ENCODE measurements at places on chromosomes 3 and 15. TPM values are rescaled to one million over a fixed set of nuclear protein-coding genes. Genes with fewer than 3 reads are reported as not detected.

DNA sequence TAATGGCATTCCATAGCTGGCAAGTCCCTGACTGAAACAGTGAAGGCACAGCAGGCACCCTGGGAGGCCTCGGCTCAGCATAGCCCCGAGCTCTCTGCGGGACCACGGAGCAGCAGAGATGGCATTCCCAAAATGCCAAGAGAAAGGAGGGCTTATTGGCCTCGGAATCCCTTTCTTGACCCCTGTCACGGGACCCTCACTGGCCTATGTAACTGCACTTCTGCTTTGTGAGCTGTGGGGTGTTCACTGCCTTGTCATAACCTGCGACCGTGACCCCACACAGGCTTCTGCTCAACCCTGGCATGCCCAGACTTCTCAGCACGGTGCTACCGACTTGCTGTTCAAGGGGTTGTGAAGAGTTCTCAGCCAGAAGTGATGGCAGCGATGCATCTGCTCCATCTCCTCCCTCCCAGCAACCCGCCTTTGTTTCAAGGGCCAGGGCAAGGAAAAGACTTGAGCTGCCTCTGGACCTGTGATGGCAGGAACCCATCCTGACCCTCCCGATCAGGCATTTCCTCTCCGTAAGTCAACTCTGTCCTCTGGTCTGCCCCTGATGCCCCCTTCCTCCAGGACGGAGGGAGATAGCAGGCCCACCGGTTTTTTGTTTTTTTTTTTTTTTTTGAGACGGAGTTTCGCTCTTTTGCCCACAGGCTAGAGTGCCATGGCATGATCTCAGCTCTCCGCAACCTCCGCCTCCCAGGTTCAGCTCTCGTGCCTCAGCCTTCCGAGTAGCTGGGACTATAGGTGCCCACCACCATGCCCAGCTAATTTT is 30.5 kb downstream of the EHD4 start:
- no peak for DNase-seq

DNA sequence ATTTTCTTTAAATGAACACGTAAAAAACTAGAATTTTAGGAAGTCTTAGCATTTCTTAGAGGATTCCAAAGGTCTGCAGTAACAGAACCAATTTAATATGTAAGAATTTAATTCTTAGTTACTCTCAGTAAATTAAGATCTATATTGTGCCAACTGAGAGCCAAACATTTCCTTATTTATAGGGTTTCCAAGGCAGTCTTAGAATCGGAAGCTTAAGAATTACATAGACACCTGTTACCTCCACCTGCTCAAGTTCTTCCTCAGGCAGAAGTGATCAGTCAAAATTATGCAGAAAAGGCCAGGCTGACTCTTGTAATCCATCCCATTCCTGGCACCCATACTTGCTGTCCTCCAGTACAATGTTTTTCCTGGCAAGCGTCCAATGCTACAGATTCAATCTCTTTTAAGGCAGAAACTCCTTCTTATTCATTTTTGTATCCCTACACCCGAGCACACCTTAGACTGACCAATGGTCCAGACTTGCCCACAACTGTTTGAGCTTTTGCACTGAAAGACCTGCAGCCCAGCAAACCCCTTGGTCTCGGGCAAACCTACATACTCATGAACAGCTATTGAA is 64.3 kb downstream of the NCEH1 start:
- no peak for DNase-seq

GRCh38 chr3:128297401-128298138 is 144.3 kb downstream of the EEFSEC start:
- no peak for DNase-seq

DNA sequence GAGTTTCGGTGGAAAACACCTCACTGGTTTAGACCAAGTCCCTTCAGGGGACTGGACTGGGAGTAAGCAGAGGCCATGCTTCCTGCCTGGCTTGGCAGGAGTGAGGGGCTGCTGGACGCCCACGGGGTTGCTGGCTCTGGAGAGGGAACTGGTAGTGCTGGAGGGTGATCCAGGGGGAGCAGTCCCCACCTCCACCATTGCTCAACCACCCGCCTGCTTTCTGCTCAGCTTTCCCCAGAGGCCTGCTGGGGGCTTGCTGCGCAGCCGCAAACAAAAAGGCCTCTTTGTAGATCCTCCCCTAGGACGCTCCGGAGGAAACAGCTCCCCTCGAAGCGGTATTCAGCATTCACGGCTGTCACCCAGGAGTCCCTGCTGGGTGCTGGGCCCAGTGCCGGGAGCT is 33.5 kb downstream of the EBLN2 start:
- no peak for DNase-seq

GRCh38 chr15:65275104-65275727 is 11.5 kb downstream of the PARP16 start:
- DNase-seq = no peak

DNA sequence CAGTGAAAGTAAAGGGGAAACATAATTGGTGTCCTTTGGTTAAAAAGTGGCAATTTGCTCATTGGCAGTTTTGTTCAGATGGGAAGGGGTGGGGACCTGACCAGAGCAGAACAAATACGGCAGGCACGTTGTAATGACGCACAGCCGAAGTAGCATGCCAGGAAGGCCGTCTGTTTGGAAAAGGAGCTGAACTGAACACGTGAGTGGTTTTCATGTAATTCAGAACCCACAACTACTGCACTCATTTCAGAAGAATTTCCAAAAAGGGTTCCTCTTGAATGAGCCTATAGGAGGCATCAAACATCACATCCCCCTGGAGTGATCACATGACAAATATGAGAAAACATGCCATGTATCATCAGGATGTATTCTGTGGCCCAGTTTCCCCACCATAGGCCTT is 42.9 kb upstream of the LMCD1 start:
- no peak for DNase-seq

- no peak for DNase-seq
Measured at GRCh38 chr3:45566951-45567411, 27.6 kb upstream of the LIMD1 start.

- no peak for DNase-seq
Measured at GRCh38 chr3:27591312-27592210, 107.4 kb upstream of the SLC4A7 start.

DNA sequence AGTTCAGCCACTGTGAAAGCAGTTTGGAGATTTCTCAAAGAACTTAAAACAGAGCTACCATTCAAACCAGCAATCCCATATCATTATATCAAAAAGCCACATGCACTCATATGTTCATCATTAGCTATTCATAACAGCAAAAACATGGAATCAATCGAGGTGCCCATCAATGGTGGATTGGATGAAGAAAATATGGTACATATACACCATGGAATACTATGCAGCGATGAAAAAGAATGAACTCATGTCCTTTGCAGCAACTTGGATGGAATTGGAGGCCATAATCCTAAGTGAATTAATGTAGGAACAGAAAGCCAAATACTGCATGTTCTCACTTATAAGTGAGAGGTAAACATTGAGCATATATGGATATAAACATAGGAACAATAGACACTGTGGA is 32.1 kb downstream of the IMPG2 start:
- no peak for DNase-seq

The ZNF860 gene
- 2.3 TPM for polyA plus RNA-seq

The FEZF2 gene
- polyA plus RNA-seq = not detected

The FBXW12 gene
- polyA plus RNA-seq = 0.33 TPM

The ECE2 gene
- polyA plus RNA-seq = not detected
